ENCODE measurements at places on chromosomes 12 and 14. TPM values are rescaled to one million over a fixed set of nuclear protein-coding genes. Genes with fewer than 3 reads are reported as not detected.
A peak's percentile ranks its signal among the peaks of the same experiment; 100 is the strongest.

GLT8D2 gene
- 6.8 TPM for total RNA-seq

DNA sequence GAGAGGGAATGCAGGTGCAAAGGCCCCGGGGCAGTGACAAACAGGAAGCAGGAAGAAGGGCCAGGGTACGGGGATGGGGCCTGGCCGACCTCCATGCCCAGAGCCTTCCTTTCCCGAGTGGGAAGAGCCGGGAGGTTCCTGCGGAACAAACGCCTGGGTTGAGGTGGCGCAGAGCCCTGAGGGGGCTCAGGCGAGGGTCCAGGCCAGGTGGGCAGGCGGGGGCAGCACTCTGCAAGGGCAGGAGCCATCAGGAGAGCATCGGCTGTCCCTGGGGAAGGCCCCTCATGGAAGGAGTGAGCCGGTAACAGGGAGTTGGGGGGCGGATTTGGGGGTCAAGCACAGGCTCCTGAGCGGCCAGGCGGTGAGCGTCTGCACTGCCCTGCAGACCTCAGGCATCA is 18.1 kb upstream of the FBRSL1 start:
- H3K36me3 ChIP-seq, result no peaks in the 10 kb centered on the region
- no peak overlapping the region for H3K27ac ChIP-seq
- H3K4me3 ChIP-seq, result no peak overlapping the region

GRCh38 chr12:22473212-22473611 is 71.1 kb downstream of the C2CD5 start:
- no peaks in the 10 kb centered on the region for H3K36me3 ChIP-seq
- no peak overlapping the region for H3K4me3 ChIP-seq
- no peak for DNase-seq
- H3K27ac ChIP-seq, result no peak overlapping the region
- H3K4me1 ChIP-seq, result no peaks in the 10 kb centered on the region
- no peaks in the 10 kb centered on the region for H3K27me3 ChIP-seq

- H3K27ac ChIP-seq, result no peak overlapping the region
- no peaks in the 10 kb centered on the region for H3K27me3 ChIP-seq
- H3K4me3 ChIP-seq, result no peak overlapping the region
Measured at GRCh38 chr12:124002654-124003053, 29.6 kb downstream of the ZNF664 start.

IGF1 gene
- total RNA-seq, result not detected

DNA sequence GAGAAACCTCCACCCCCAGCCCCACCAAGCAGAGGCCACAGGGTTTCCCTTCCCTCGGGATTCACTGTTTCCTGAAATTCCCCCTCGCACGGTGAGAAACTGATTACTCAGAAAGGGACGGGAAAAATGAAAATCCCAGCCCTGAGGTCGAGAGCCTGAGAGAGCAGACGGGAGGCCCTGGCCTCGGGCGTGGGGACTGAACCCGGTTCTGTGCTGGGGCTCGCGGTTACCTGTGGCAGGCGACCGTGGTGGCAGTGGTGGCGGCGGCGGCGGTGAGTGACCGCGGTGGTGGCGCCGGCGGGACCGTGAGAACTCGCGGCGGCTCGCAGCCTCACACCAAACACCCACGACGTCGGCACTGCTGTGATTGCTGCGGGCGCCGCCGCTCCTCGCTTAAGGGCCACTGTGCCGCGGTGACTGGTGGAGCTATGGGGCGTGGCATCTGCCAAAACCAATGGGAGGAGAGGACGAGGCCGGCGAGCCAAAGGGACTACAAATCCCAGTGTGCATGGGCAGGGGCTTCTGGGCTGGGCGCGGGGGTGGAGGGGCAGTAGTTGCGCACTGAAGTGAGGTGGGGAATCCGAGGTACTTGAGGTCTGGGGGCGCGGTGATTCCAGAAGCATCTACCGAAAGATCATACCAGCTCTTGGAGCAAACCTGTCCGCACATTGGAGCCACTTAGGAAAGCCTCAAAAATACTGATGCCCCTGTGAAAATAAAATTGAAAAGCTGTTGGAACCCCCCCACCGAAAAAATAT is at the start of gene LGMN:
Gene LGMN (minus strand): TSS at position 369 of the 758 bp plus-strand sequence. CDS start 15,841 bp downstream, outside the sequence.
- H3K27me3 ChIP-seq, result no peaks in the 10 kb centered on the region
- no peak within 1 kb of the TSS for H3K27ac ChIP-seq
- no peaks in the 10 kb centered on the region for H3K4me1 ChIP-seq
- DNase-seq, result peak; percentile 82
- no peaks in the 10 kb centered on the region for H3K36me3 ChIP-seq
- H3K4me3 ChIP-seq, result peak within 1 kb of the TSS; percentile 83

FAM90A1 gene
- not detected for total RNA-seq

GRCh38 chr12:2891240-2892053 is 756 bp downstream of the TULP3 start:
- H3K4me3 ChIP-seq, result peak overlapping the region; percentile 85
- H3K27ac ChIP-seq, result peak overlapping the region; percentile 31
- H3K27me3 ChIP-seq, result no peaks in the 10 kb centered on the region
- no peak for DNase-seq

SOS2 gene
- 10.3 TPM for total RNA-seq

POTEM gene
- total RNA-seq, result not detected

DNA sequence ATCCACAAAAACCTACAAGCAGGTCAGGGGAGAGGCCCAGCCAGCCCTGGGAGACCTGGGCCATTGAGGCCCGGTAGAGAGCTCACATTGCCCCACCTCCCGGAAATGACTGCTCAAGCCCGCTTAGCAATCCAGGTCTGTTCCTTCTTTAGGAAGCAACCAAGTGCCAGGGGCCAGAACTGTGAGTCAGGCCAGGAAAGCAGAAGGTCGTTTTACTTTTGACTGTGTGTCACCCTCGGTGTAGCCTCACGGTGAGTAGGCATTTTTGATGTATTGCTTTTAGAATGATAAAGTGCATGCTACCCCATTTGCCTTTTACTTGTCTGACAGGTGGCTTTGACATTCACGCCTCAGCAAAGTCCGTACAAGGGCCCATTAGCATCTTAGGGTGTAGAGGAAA is 25.4 kb upstream of the PWP1 start:
- no peaks in the 10 kb centered on the region for H3K27me3 ChIP-seq
- H3K27ac ChIP-seq, result no peak overlapping the region
- no peak for DNase-seq
- no peaks in the 10 kb centered on the region for H3K36me3 ChIP-seq

CSRNP2 gene
- 31.9 TPM for total RNA-seq

GRCh38 chr12:130761537-130762318 is 45.6 kb upstream of the RIMBP2 start:
- peaks cover 6% of the 10 kb centered on the region for H3K36me3 ChIP-seq
- H3K4me1 ChIP-seq, result no peaks in the 10 kb centered on the region
- H3K27ac ChIP-seq, result no peak overlapping the region
- H3K4me3 ChIP-seq, result no peak overlapping the region
- peak; percentile 80 for DNase-seq

COX8C gene
- total RNA-seq, result not detected

KRT74 gene
- not detected for total RNA-seq

DNA sequence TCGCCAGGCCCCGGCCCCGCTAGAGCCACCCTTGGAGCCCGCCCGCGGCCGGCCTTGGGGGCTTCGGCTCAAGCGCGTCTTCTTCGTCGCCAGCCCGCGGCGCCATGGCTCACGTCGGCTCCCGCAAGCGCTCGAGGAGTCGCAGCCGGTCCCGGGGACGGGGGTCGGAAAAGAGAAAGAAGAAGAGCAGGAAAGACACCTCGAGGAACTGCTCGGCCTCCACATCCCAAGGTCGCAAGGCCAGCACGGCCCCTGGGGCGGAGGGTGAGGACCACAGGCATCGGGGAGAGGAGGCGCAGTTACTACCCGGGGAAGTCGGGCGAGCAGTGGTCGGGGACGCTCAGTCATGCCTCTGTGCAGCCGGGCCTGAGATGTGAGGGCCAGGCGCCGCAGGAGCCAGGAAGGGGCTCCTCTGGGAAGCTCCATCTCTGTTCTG is 573 bp downstream of the ARL6IP4 start:
- H3K4me3 ChIP-seq, result peak overlapping the region; percentile 81
- H3K27me3 ChIP-seq, result no peaks in the 10 kb centered on the region
- no peaks in the 10 kb centered on the region for H3K4me1 ChIP-seq
- no peaks in the 10 kb centered on the region for H3K36me3 ChIP-seq

DNA sequence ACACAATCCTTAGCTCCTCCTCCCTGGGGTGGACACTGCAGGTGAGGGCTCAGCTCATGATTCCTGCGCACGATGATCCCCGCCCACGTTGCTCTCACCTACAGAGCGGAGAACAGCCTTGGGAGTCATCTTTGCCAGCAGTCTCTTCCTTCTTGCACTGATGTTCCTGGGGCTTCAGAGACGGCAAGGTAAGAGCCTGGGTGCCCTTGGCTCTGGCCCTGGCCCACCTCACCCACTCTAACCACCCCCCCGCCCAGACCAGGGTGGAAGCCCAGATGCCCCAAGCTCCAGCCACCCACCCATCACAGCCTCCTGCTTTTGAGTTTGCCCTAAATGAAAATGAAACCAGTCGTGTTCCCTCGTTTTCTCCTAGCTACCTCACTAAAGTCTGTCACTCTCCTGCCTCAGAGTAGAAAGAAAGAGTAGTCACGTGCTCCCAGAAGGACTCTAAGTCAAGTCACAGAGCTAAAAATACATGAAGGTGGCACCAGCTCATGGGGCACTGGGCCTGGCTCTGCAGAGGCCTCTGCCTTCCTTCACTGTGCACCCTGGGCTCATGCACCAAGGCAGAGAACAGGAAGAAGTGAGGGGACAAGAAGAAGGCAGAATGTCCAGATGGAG is 9.0 kb downstream of the TAPBPL start:
- H3K27ac ChIP-seq, result no peak overlapping the region
- no peaks in the 10 kb centered on the region for H3K4me1 ChIP-seq
- peaks cover 5% of the 10 kb centered on the region for H3K36me3 ChIP-seq
- H3K4me3 ChIP-seq, result no peak overlapping the region

GRCh38 chr12:62963486-62964041 is 28.6 kb upstream of the PPM1H start:
- H3K27ac ChIP-seq, result no peak overlapping the region
- no peaks in the 10 kb centered on the region for H3K36me3 ChIP-seq

DNA sequence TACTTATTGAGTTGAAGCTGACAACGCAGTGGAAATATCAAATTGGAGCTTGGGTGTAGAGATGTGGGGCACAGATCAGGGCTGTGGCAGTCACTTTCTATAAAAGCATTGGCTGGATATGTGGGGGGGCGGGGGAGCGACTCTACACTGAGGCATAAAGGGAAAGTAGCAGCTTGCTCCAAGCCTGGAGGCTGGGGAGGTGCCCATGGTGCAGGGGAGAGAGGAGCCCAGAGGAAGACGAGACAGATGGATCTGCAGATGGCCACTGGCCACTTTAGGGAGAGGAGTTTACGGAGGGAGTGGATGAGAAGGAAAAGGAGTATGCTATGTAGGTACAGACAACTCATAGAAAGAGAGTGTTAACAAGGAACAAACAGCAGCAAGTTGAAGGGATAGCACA is 13.5 kb upstream of the NGB start:
- no peak overlapping the region for H3K27ac ChIP-seq
- DNase-seq, result no peak
- H3K27me3 ChIP-seq, result no peaks in the 10 kb centered on the region
- no peaks in the 10 kb centered on the region for H3K4me1 ChIP-seq

SLC24A4 gene
- 0.44 TPM for total RNA-seq

- no peaks in the 10 kb centered on the region for H3K4me1 ChIP-seq
- H3K27ac ChIP-seq, result no peak overlapping the region
- no peak overlapping the region for H3K4me3 ChIP-seq
- peaks cover 7% of the 10 kb centered on the region for H3K27me3 ChIP-seq
- H3K36me3 ChIP-seq, result no peaks in the 10 kb centered on the region
Measured at GRCh38 chr12:108039794-108040193, 89.3 kb upstream of the WSCD2 start.

- no peaks in the 10 kb centered on the region for H3K27me3 ChIP-seq
- no peak overlapping the region for H3K4me3 ChIP-seq
- DNase-seq, result no peak
- H3K27ac ChIP-seq, result no peak overlapping the region
- no peaks in the 10 kb centered on the region for H3K4me1 ChIP-seq
Measured at GRCh38 chr14:103999795-104000440, 57.6 kb upstream of the RD3L start.

GRCh38 chr14:30500222-30500621 is 58.7 kb upstream of the G2E3 start:
- no peak overlapping the region for H3K4me3 ChIP-seq
- H3K36me3 ChIP-seq, result no peaks in the 10 kb centered on the region
- H3K27ac ChIP-seq, result no peak overlapping the region
- H3K27me3 ChIP-seq, result no peaks in the 10 kb centered on the region
- no peaks in the 10 kb centered on the region for H3K4me1 ChIP-seq
- DNase-seq, result no peak

ERBB3 gene
- 52.4 TPM for total RNA-seq

GRCh38 chr12:1471224-1471623 is 123.2 kb downstream of the FBXL14 start:
- peaks cover 14% of the 10 kb centered on the region for H3K4me1 ChIP-seq
- H3K27me3 ChIP-seq, result no peaks in the 10 kb centered on the region
- H3K36me3 ChIP-seq, result peaks cover 2% of the 10 kb centered on the region
- no peak overlapping the region for H3K4me3 ChIP-seq

- H3K27me3 ChIP-seq, result no peaks in the 10 kb centered on the region
- no peak for DNase-seq
- H3K4me1 ChIP-seq, result no peaks in the 10 kb centered on the region
- peaks cover 19% of the 10 kb centered on the region for H3K36me3 ChIP-seq
- H3K27ac ChIP-seq, result no peak overlapping the region
Measured at GRCh38 chr14:71108398-71109119, 201.3 kb downstream of the PCNX1 start.

- no peak for DNase-seq
- no peak overlapping the region for H3K27ac ChIP-seq
- no peaks in the 10 kb centered on the region for H3K27me3 ChIP-seq
Measured at GRCh38 chr12:56351325-56351724, 8.6 kb downstream of the STAT2 start.

- no peak for DNase-seq
- H3K27me3 ChIP-seq, result no peaks in the 10 kb centered on the region
- H3K4me3 ChIP-seq, result no peak overlapping the region
- H3K27ac ChIP-seq, result no peak overlapping the region
- H3K36me3 ChIP-seq, result no peaks in the 10 kb centered on the region
- no peaks in the 10 kb centered on the region for H3K4me1 ChIP-seq
Measured at GRCh38 chr12:112973818-112974231, 4.5 kb upstream of the OAS2 start.

SOAT2 gene
- not detected for total RNA-seq

- H3K27ac ChIP-seq, result no peak overlapping the region
- no peak overlapping the region for H3K4me3 ChIP-seq
- H3K4me1 ChIP-seq, result peaks cover 6% of the 10 kb centered on the region
- H3K27me3 ChIP-seq, result no peaks in the 10 kb centered on the region
- no peak for DNase-seq
- no peaks in the 10 kb centered on the region for H3K36me3 ChIP-seq
Measured at GRCh38 chr14:20803223-20803622, 579 bp upstream of the RNASE1 start.

BRAP gene
- total RNA-seq, result 20.1 TPM
